ENCODE measurements at places on chromosomes 13 and 19. TPM values are rescaled to one million over a fixed set of nuclear protein-coding genes. Genes with fewer than 3 reads are reported as not detected.

- DNase-seq = no peak
Measured at GRCh38 chr13:68257111-68257842, 1027.1 kb upstream of the PCDH9 start.

DNA sequence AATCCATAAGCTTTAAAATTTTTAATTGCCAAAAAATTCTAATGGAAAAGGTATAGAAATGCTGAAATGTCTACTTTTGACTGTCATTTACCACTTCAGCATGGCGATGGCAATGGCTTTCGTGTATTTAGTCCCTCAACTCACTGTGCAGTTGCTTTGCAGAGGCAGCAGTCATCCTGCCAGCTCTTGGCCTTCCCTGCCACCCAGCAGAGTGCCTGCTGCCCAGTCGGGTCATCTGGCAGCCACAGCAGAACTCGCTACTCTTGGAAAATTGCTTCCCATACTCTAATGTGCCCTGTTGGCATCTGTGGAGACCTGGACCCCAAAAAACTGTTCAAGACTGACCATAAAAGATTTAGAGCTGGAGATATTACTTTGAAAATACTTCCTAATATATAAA is 383.2 kb downstream of the UQCRFS1 start:
- no peak for DNase-seq

CYP4F2 gene
- not detected for total RNA-seq

- DNase-seq = no peak
Measured at GRCh38 chr13:25806264-25806974, 245.4 kb downstream of the SHISA2 start.

All from osteoblast (primary cell).